ENCODE measurements at places on chromosomes 12 and 14. TPM values are rescaled to one million over a fixed set of nuclear protein-coding genes. Genes with fewer than 3 reads are reported as not detected.

ZNF410 gene
- 47.5 TPM for total RNA-seq

DNA sequence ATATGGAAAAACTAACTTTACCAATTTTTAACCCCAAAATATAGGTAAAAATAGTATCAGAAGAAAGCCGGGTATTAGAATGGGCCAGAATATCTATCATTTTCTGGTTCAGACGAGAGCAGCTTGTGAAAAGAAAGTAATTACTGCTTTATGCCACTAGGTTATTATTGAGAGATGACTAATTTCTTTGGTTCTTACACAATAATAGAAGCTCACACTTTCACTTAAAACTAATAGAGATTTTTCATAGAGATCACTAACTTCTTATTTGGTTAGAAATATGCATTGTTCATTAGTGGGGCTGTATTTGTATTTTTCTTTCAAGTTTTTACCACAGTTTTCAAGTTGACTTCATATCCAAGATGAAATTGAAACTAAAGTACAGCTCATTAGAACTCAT lies 1241.2 kb upstream of the FLRT2 start:
- no peak for DNase-seq

DNA sequence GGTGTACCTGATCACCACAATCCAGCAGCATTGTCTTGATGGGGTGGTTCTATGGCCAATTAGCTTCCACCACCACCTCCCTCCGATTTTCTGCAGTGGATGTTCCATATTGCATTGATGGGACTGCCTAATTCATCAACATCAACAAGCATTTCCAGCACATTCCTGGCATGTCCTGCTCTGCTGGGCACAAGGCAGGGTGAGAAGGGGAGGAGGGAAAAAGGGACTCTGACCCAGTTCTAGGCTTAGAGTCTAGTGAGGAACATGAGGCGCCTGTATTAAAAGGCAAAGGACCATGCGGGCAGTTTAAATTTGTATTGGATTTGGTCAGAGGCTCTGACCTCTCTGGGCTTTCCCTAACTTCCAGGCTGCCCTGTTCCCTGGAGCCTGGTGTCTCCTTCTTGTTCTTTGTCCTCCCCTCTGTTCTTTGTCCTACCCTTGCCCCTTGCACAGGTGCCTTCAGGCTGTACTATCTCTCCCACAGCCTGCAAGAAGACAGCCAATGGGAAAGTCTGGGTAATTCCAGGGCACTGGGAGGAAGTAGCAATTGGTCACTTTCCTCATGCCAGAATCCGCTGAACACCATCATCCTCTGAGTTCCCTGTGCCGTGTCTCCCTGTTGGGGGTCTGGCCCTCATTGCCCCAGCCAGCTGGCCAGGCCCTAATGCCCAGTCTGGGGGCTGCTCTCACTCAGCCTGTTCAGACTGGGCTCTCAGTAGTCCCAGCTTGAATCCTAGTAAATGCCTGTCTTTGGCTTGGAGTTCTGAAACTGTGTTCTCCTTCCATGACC lies 43.3 kb downstream of the TSPAN11 start:
- no peak for DNase-seq

MAP1LC3B2 gene
- not detected for total RNA-seq

- DNase-seq, result peak; percentile 83
These were observed 92.7 kb upstream of the DNM1L start for GRCh38 chr12:32586390-32586789.

GRCh38 chr12:132484183-132484890 lies 5.6 kb upstream of the FBRSL1 start:
- DNase-seq, result no peak

- DNase-seq, result no peak
These were observed 44.4 kb upstream of the TCL1A start for GRCh38 chr14:95758331-95758730.

FKBP4 gene
- total RNA-seq, result 50.0 TPM

ZNF891 gene
- total RNA-seq, result 1.0 TPM

- DNase-seq, result no peak
These were observed 86.5 kb upstream of the FOXN3 start for GRCh38 chr14:89503431-89503996.

DNA sequence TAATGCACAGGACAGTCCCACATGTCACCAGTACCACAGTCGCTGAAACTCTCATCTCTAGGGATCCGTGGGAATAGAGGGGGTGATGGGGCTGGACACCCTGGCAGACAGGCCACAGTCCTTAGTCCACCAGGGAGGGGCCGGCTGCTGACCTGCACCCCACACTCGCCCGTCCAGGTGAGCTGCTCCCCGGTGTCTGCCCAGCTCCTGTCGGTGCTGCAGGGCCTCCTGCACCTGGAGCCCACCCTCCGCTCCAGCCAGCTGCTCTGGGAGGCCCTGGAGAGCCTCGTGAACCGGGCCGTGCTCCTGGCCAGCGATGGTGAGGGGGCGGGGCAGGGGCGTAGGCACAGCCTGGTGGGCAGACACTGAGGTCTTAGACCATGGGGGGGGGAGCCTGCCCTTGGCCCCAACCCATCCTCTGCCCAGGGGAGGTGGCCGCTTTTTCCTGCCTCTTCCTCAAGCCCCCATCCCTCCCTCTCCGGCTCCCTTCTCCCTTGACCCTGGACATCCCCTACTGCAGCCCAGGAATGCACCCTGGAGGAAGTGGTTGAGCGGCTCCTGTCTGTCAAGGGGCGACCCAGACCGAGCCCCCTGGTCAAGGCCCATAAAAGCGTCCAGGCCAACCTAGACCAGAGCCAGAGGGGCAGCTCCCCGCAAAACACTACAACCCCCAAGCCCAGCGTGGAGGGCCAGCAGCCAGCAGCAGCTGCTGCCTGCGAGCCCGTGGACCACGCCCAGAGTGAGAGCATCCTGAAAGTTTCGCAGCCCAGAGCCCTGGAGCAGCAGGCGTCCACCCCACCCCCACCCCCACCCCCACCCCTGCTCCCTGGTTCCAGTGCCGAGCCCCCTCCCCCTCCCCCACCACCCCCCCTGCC lies 17.1 kb upstream of the ADSS1 start:
- DNase-seq, result peak; percentile 43

DNA sequence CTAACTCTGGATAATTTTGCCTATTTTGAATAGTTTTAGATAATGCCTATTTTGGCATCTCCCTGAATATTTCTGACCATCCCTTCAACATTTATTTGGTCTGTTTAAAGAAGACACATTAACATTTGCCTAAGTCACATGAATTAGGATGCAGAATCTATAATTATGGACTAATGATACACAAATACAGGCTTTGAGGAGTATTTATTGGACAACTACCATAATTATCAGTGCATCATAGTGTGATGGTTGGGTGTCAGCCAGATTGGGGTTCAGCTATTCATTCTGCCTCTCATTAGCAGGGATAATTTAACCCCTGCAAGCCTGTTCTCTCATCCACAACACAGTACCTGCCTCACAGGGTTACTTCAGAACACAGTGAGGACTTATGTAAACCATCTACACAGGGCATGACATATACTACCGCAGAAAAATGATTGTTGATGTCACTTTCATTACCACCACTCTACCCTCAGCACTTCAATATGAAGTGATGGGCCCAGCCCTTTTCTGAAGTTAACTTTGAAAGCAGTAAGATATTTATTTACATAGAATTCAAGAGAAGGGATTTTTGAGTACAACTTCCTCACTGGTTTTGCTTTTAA lies 14.4 kb downstream of the PRKCH start:
- no peak for DNase-seq

KRT71 gene
- total RNA-seq, result not detected

PLEK2 gene
- 0.64 TPM for total RNA-seq

All from LHCN-M2 (cell line).